ENCODE measurements at places on chromosomes 4 and X. TPM values are rescaled to one million over a fixed set of nuclear protein-coding genes. Genes with fewer than 3 reads are reported as not detected.

DNA sequence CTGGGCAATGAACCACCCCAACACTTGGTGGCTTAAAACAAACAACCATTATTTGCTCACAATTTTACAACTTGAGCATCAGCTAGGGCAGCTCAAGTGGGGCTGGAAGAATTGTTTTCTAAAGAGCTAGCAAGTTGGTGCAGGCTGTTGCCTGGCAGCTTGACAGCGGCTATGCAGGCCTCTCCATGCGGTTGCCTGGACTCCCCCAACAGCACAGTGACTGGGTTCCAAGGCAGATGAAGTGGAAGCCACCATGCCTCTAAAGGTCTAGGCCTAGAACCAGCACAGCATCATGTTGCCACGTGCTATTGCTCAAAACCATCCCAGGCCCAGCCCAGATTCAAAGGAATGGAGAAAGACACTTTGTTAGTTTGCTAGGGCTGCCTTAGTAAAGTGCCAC lies 114.8 kb downstream of the BCOR start:
- no peaks in the 10 kb centered on the region for H3K4me1 ChIP-seq
- H3K4me3 ChIP-seq = no peak overlapping the region
- DNase-seq = peak; percentile 38
- H3K27ac ChIP-seq = no peak overlapping the region

GRCh38 chr4:94491322-94491721 lies 39.6 kb downstream of the PDLIM5 start:
- H3K27me3 ChIP-seq = no peaks in the 10 kb centered on the region
- H3K36me3 ChIP-seq = no peaks in the 10 kb centered on the region
- H3K4me3 ChIP-seq = no peak overlapping the region
- H3K27ac ChIP-seq = no peak overlapping the region
- H3K4me1 ChIP-seq = peaks cover 8% of the 10 kb centered on the region
- DNase-seq = no peak

Gene FAM149A
- total RNA-seq = 8.1 TPM

- no peaks in the 10 kb centered on the region for H3K36me3 ChIP-seq
- no peak for DNase-seq
- no peak overlapping the region for H3K27ac ChIP-seq
- H3K4me3 ChIP-seq = no peak overlapping the region
- H3K4me1 ChIP-seq = no peaks in the 10 kb centered on the region
Observed at GRCh38 chr4:94412658-94413038, 39.1 kb upstream of the PDLIM5 start.

DNA sequence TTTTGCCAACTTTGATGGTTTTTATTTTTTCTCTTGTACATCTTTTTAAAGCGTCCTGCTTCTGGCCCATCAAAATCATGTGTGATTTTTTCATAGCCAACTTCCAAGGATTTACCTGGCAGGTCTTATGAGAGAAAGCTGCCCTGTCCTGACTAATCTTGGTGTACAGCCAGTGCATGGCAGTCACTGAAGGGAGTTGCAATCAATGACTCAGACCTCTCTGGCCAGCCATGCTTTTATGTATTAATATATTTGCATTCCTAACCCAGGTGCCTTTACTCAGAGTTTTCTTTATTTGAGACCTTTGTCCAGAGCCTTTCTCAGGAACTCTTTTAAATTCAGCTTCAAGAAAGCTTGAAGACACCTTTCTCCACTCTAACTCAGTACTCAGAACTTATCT lies 691.5 kb upstream of the HTR2C start:
- H3K4me3 ChIP-seq = no peak overlapping the region
- no peaks in the 10 kb centered on the region for H3K27me3 ChIP-seq
- no peak overlapping the region for H3K27ac ChIP-seq

Gene HTN3
- total RNA-seq = not detected

Gene TRIML2
- total RNA-seq = not detected

GRCh38 chrX:145213504-145213903 lies 33.8 kb upstream of the SPANXN1 start:
- H3K36me3 ChIP-seq = no peaks in the 10 kb centered on the region
- H3K4me3 ChIP-seq = no peak overlapping the region
- no peak for DNase-seq
- H3K4me1 ChIP-seq = no peaks in the 10 kb centered on the region
- no peak overlapping the region for H3K27ac ChIP-seq

GRCh38 chrX:30570505-30570904 lies 7.1 kb downstream of the TASL start:
- DNase-seq = no peak
- no peaks in the 10 kb centered on the region for H3K27me3 ChIP-seq
- H3K36me3 ChIP-seq = no peaks in the 10 kb centered on the region

DNA sequence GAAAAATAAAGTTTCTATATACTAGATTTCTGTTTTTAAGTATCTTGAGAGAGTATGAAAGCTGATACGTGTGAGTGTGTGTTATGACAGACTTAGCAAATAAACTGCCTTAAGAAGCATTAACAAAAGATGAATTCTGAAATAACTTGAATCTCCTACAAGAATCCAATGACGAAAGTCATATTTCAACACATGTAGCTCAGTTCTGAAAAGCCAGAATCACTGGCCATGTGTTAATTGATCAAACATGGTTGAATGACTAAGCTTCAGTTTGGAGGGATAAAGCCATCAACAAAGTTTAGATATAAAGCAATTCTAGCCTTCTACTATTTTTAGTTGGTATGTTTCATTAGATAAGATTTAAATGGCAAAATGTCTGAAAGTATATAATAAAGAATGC lies 88.5 kb upstream of the ETNPPL start:
- no peak overlapping the region for H3K27ac ChIP-seq
- no peaks in the 10 kb centered on the region for H3K36me3 ChIP-seq
- H3K4me3 ChIP-seq = no peak overlapping the region
- no peaks in the 10 kb centered on the region for H3K27me3 ChIP-seq

Gene TMEM144
- 34.3 TPM for total RNA-seq

Gene USP27X
- total RNA-seq = 3.2 TPM

Gene SYP
- 2.0 TPM for total RNA-seq

DNA sequence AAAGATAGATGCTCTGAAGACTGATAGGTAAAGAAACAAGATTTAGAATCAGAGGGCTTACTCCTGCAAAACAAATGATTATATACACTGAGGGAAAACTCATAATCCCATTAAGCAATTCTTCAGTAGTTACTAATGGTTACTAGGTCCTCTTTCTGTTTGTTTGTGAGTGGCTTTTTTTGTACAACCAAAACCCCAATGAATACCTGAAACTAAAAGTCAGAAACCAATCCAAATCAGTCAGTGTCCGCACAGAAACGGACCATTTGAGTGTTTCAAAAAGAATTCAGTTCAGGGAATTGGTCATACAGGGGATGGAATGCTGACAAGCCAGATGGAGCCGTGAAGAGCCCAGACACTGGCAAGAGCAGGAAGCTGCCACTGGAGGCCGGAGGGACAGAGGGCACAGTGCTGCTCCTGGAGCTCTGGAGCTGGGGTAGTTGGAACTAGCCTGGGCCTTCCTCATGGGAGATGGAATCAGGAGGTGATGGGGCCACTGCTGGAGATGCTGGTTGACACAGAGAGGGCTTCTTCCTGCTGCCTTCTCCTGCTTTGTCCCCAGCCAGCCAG lies 31.9 kb downstream of the SETD7 start:
- no peak overlapping the region for H3K4me3 ChIP-seq
- H3K36me3 ChIP-seq = no peaks in the 10 kb centered on the region
- H3K27ac ChIP-seq = no peak overlapping the region
- H3K4me1 ChIP-seq = no peaks in the 10 kb centered on the region
